SHP77 treated with DMSO at 0.1 percent for 48 hours (cell line): ENCODE measurements at places on chromosomes 2 and 18.

- DNase-seq, result no peak
Measured at GRCh38 chr2:121242175-121242875, 42.7 kb downstream of the TFCP2L1 start.

GRCh38 chr2:235001237-235002133 is 49.7 kb downstream of the SH3BP4 start:
- DNase-seq, result no peak

GRCh38 chr2:119333360-119333759 is 33.3 kb downstream of the C2orf76 start:
- DNase-seq, result no peak

GRCh38 chr2:201267278-201268030 is 7.1 kb downstream of the CASP8 start:
- DNase-seq, result no peak

GRCh38 chr2:101988541-101988940 is 3.2 kb upstream of the IL1R2 start:
- DNase-seq, result no peak

DNA sequence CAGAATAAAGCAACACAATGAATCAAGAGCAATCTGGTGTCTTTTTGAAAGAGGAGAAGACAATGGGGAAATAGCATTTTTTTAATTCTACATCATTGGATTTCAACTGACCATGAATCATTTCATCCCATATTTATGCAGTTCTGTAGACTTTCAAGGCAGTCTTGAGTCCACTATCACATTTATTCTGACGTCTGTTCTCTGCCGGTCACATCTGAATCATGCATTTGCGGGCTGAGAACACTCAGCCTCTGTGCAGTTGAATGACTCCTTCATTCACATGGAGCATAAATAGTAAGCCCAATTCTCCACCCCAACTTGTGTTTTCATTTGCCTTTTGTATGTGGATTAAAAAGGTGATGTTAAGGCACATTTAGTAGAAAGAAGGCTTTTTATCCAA is 128.2 kb downstream of the AKAIN1 start:
- DNase-seq, result no peak
